ENCODE measurements at places on chromosomes 16 and 17.

- DNase-seq = no peak
Measured at GRCh38 chr17:57296231-57296630, 39.9 kb downstream of the MSI2 start.

GRCh38 chr17:50102164-50102991 is 7.2 kb downstream of the PDK2 start:
- DNase-seq = no peak

DNA sequence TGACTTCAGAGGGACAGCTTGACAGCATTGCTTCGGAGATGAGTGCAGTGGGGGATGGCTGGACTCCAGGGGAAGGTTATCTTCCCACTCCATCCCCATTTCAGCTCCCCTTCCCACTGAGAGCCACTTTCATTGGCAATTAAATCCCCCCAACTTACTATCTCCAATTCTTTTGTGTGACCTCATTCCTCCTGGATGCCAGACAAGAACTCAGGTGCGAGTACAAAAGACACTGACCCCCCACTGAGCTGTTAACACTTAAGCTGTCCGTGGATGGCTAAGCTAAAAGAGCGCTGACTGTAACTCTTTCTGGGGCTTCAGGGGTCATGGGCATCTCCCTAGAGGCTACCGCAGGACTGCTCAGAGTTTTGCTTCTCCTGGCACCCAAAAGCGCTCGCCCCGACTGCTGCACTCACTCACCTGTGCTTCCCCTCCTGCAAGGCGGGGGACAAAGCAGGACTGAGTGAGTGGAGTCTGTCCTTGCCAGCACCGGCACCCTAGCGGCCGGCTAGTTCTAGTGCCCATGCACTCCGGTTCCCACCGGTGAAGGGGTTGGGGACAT is 44.8 kb upstream of the FBXO47 start:
- no peak for DNase-seq

DNA sequence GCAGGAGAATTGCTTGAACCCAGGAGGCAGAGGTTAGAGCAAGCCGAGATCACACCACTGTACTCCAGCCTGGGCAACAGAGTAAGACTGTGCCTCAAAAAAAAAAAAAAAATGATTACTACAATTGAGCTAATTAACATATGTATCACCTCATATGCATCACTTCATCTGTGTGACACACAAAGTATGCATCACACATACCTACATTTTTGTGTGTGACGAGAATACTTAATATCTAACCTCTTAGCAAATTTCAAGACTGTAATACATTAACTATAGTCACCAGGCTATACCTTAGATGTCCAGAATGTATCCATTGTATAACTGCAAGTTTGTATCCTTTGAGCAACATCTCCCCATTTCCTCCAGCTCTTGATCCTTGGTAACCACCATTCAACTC is 214.2 kb upstream of the MON1B start:
- DNase-seq = no peak

DNA sequence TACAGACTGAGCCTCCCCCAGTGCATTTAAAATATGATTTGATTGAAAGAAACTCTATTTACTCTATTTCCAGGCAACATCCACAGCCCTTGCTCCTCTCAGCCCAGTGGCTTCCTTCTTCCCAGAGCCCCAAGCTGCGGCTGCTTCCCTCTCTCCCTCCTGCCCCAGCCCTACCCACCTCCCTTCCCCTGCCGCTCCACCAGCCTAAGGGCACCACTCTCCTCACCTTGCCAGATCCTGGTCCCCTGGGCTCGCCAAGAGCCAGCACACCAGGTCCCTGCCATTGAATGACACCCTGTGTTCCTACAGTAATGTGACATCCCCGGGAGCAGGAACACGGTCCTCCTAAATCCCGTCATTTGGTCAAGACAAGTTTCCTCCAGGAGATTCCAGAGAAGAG is 236.0 kb downstream of the RBFOX3 start:
- DNase-seq = no peak

- no peak for DNase-seq
Measured at GRCh38 chr17:43533699-43534098, 12.4 kb downstream of the ETV4 start.

GRCh38 chr17:50423553-50424159 is 2.4 kb upstream of the ACSF2 start:
- no peak for DNase-seq

- DNase-seq = no peak
Measured at GRCh38 chr16:75351183-75351582, 82.1 kb downstream of the CFDP1 start.

DNA sequence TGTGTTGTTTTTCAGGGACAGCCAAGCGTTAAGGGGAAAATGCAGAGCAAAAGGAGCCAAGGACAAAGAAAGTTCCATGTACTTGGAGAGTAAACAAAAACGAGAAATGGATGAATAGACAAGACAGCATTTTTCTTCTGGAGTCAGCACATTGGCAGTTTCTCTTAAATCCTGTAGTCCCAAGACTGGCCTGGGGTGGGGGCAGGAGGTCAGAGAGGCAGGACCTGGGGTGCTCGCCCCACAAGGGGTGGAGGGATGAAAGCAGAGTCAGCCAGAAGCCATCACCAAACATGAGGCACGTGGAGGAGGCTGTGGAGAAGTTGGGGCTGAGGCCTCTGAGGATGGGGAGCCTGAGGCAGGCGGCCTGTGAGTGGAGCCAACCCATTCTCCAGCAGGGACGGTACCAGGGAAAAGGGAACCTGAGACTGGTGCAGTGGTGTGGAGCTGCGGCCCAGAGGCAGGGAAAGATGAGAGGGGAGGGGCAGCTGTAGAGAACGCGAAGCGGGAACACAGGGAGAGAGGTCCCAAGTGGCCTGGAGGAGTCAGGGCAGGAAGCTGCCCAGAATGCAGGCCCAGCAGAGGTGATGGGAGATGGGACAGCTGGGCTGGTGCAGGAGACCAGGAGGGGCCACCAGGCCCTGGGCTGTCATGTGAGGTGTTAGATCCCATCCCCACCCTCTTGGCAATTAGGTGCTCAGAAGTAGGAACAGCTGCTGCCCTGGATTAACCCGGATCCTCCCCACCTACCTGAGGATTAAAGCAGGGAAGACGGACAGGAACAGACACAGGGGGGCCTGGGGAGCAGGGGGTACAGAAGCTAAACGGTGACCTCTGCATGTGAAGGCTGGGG is 3.3 kb downstream of the TLCD3B start:
- DNase-seq = no peak

DNA sequence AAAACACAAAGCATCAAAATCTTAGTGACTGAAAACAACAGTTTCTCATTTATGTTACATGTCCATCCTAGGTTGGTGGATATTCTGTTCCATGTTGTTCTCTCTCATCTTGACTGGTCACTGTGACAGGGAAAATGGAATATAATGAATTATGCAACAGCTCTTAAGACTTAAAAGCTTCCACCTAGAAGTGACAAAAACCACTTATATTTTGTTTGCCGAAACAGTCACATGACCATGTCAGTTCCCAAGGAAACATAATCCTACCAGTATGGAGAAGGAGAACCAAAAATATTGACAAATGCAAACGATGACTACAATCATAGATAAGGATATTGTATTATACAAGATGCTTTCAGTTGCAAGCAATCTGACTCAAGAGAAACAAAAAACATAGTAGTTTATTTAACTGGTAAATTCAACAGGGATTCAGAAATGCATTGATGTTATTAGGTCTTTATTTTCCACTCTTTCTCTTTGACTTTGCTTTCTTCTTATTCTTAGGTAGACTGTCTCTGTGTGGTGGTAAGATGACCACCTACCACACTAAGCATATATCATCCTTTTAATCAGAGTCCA is 103.8 kb downstream of the SSH2 start:
- DNase-seq = no peak

DNA sequence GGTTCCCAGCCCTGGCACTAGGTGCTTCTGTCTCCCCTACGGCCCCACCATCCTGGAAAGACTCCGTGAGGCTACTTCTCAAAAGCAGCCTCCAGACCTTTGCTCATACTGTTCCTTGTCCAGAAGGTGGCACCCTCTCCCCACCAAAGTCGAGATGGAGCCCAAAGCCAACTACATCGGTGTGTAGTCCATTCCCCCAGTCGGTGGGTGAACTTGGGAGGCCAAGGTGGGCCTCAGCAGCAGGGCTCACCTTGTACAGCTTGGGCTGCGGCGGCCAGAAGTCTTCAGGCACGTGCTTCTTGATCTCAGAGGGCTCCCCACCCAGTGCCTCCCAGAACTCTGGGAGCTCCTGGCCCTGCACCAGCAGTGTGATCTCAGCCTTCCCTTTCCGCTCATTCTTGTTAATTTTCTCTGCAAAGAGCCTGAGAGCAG is 10.2 kb downstream of the FLII start:
- peak; percentile 26 for DNase-seq

GRCh38 chr16:87548046-87548445 is 54.3 kb upstream of the JPH3 start:
- no peak for DNase-seq

- no peak for DNase-seq
Measured at GRCh38 chr17:68356520-68356919, 65.2 kb downstream of the ARSG start.

GRCh38 chr16:54986409-54986808 is 55.7 kb downstream of the IRX5 start:
- no peak for DNase-seq

DNA sequence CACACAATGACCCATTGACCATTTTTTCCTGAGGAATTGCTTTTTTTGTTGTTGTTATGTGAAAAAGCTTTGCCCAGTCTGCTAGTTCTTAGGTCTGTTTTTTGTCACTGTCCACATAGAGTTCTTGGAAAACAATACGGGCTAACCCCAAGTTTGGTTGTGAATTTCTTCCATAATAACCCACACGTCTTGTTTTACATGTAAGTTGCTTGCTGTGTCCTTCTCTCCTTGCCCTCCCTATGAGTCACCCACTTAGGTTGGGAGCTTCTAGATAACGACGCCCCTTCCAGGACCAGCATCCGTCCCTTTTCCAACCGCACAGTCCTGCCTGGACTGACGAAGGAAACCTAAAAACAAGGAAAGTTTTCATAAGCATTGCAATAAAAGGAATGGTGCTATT is 175.3 kb upstream of the HS3ST3A1 start:
- no peak for DNase-seq

GRCh38 chr17:80458016-80458415 is 18.4 kb downstream of the NPTX1 start:
- no peak for DNase-seq
